OCI-M1 (cell line): ENCODE measurements at places on chromosomes 16 and 17.

- no peak for DNase-seq
Observed at GRCh38 chr16:82882982-82883835, 256.4 kb downstream of the CDH13 start.

DNA sequence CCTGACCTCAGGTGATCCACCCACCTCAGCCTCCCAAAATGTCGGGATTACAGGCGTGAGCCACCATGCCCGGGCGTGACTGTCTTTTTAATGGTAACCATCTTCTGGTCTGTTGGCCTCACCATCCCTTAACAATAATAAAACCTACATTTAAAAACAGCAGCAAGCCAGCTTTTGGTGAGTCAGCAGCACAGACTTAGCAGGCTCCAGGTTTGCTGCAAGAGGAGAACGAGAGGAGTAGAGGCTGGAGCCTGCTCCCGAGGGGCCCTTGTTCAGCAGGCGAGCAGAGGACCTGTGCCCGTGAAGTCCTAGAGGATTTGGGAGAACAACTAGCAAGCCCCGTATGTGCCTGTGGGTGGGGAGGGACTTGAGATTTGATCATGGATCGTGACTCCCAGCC lies 35.7 kb downstream of the MYH13 start:
- DNase-seq: no peak

- DNase-seq: peak; percentile 46
Observed at GRCh38 chr16:10931134-10931533, 11.1 kb downstream of the DEXI start.

GRCh38 chr17:30312226-30312625 lies 20.5 kb upstream of the BLMH start:
- no peak for DNase-seq

DNA sequence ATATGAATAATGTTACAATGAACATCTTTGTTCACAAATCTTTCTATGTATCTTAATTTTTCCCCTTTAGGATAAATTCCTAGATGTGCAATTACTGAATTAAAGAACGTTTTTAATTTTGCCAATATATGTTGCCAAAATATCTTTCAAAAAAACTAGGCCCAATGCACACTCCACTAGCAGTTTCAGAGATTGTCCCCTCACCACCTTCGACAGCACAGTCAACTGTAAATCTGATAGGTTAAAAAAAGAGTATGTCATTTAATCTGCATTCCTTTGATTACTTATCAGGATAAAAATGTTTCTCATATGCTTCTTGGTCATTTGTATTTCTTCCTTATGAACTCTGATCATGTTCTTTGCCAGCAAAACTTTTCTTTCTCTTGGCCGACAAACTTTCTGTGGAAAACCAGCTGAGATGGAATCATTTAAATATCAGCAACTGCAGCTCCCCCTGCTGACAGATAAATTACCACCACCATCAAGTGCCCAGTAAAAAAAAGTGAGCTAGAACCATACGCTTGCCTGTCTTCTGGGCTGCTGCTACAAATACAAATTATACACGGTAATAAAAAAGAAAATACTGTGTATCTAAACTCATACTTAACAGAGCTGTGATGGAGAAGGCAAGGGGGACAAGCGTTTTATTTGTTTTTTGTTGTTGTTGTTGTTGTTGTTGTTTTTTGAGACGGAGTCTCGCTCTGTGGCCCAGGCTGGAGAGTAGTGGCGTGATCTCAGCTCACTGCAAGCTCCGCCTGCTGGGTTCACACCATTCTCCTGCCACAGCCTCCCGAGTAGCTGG lies 19.6 kb upstream of the KANSL1 start:
- peak; percentile 80 for DNase-seq

DNA sequence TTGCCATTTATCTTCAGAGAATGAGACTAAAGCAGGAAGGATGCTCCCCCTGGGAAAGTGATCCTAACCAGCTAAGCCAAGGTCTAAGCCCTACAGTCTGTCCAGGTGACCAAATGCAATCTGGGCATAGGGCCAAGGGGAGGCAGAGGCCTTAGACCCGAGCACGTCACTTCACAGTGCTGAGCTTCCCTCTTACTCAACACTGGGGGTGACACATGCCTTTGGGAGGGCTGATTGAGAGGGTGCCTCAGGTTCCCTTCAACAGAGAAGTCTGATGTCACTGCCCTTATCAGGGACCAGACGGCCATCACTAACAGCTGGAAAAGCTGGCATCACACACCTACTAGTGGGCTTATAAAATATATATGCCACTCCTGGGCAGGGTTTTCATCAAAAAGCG lies 4.0 kb downstream of the CIAO2B start:
- peak; percentile 37 for DNase-seq

DNA sequence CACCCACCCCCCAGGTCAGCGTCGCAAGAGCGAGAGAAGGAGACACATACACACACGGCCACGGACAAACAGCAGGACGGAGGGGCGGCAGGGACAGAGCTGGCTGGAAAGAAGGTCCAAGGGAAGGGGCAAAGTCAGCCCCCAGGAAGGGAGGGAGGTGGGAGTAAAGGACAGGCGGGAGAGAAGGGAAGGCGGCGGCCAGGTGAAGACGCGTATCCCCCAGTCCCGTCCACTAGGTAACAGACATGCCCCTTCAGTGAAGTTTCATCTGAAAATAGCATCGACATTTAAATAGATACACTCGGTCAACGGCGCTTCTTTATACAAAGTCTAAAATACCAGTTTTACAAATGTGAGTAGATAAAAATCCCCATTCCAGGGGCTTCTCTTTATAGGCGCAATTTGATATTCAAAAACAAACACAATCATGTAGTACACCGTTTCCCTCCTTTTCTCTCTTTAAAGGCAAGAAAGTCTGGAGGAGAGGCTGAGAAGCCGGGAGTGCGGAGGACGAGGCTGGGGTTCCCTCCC lies 4.5 kb downstream of the CBX8 start:
- no peak for DNase-seq

- DNase-seq: no peak
Observed at GRCh38 chr17:44602390-44602789, 45.1 kb downstream of the FZD2 start.

DNA sequence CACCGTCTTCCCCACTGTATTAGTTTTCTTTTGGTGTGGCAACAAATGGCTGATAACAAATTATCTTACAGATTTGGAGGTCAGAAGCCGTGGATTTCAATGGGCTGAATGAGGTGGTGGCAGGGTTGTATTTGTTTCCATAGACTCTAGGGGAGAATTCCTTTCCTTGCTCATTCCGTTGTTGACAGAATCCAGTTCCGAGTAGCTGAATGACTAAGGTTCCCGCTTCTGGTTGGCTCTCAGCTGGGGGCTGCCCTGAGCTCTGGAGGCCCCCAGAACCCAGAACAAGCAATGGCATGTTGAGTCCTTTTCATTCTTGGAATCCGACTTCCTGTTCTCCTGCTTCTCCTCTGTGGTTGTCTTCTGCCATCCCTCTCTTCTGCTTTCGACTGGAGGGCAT lies 280.4 kb downstream of the SNX29 start:
- no peak for DNase-seq

DNA sequence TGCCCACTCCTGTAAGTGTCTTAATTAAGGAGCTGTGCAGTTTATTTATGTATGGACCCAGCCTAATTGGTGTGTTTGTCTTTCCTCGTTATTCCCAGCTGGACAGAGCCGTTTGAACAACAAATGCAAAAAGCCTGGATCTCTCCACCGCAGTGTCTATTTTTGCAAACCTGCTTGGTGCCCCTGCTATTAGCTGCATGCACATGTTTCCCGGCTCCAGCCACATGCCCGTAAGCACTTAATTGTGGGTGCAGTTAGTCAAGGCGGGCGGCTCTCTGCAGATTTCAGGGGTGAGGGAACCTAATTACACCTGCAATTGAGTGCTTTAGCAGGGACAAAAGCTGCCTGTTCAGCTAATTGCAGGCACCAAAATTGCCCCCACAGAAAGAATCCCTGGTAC lies 74.0 kb upstream of the GSE1 start:
- DNase-seq: no peak

- no peak for DNase-seq
Observed at GRCh38 chr17:61211236-61211635, 188.4 kb upstream of the TBX2 start.

- DNase-seq: no peak
Observed at GRCh38 chr16:26149364-26150190, 457.8 kb downstream of the HS3ST4 start.

- no peak for DNase-seq
Observed at GRCh38 chr16:10740845-10741208, 2.8 kb upstream of the NUBP1 start.

DNA sequence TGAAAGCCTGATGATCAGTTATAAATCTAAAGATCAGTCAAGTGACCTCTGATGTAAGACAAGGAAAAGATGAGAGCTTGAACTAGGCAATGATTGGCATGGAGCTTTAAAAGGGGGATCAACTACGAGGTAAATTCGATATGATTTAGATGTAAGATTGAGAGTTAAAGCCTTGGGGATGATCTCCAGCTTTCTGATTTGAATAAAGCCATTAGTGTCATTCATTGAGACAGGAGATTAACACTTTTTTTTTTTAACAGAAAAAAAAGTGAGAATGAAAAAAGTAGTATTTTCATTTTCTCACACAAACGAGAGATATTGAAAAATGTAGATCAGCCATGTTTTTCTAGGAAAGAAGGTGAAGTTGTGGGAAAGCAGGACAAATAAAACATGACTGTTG lies 225.4 kb downstream of the CNTNAP4 start:
- no peak for DNase-seq

DNA sequence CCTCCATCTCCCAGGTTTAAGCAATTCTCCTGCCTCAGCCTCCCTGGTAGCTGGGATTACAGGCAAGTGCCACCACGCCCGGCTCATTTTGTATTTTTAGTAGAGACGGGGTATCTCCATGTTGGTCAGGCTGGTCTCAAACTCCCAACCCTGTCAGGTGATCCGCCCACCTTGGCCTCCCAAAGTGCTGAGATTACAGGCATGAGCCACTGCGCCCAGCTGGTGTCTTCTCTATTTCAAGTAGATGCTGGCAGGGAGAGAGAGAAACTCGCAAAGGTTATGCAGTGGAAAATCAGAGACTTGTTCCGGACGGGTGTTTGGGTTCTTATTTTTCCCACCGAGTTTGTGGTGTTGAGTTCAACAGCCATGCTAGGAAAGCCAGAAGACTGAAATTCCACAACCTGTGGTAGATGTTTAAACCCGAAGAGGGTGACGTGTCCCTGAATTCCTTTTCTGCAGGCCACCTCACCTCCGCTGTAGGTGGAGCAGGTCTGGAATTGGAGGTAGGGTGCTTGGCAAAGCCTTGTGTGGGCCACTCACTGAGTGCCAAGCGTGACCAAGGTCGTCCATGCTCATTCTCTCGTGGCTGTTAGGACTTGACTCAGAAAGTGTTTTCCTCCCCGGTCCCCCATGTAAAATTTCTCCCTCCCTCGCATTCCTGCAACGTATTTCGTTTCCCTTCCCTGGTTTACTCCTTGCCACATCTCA lies 7.3 kb upstream of the ZDHHC7 start:
- DNase-seq: no peak

GRCh38 chr16:3698941-3699340 lies 18.4 kb downstream of the TRAP1 start:
- DNase-seq: peak; percentile 85

DNA sequence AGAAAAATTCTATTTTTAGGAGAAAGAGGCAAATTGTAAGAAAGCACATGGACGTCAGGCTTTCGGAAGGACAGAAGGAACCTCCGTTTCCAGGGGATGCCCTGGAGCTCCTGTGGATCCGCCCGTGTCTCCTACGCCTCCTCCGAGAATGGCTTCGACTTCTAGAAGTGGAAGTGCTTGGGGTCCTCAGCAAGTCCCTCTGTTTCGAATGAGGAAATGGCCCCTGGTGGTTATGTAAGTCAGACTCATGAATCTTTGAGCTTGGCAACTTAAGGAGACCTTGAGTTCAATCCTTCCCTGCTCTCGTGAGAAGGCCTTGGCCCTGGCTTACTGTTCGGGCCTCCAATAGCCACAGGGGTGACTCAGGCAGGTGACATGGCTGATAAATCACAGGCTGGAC lies 38.9 kb downstream of the COX4I1 start:
- DNase-seq: no peak

- no peak for DNase-seq
Observed at GRCh38 chr16:54436346-54436745, 149.8 kb upstream of the IRX3 start.

DNA sequence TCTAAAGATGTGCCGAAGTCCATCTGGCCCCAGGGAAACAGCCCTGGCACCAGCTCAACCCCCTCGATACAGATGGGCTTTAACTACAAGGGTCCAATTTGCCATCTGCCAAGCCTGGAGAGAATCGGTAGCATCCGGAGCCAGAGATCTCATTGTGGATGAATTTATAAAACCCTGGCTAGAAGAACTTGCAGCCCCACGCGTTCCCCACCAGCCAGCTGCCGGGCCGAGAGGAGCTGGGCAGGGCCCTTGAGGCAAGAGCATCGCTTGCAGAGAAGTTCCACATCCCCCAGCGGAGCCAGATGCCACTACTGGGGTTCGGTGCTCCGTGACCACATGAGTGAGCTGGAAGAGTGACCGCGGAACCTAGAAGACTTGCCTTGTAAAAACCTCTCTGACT lies 65.3 kb upstream of the NOL11 start:
- DNase-seq: no peak

DNA sequence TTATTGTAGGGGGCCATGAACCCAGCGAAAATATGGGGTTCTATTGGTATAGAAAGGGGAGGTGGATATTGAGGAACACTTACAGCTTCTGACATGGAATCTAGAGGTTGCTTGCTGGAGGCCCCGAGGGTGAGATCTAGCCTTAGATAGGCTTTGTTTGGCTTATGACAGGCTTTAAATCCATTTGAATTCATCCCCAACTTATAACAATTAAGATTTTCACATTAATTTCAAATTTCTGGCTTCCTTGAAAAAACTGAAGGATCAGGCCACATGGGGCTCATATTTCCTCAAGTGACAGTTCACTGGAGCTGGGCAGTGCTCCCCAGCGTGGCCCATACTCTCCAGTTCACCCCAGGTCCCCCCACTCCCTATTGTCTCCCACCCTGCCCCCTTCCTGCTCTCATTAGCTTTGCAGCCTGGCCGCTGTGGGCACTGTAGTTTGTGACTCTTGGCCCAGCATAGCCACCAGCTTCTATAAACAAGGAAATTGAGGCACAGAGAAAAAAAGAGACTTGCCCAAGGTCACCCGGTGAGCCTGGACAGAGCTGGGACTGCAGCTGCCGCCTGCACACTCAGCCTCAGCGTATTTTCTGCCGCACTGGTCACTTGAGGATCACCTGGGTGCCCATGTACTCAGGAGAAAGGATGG lies 19.8 kb upstream of the ADGRG1 start:
- no peak for DNase-seq

DNA sequence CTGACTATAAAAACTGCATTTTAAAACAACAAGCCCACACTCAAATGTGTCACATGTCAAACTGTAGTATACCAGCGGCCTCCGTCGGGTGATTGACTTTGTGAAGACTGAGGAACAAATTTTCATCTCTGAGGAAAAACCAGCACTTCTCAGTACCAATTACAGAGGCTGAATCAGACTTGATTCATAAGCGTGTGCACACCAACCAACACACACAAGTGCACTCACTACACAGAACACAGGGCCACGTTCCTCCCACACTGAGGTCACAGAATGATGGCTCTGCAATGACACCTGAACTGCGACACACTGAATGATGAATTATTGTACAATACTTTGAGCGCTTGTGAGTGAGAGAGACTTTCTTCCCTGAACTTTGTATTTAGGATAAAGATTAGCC lies 29.6 kb downstream of the XPO6 start:
- no peak for DNase-seq
